ENCODE measurements at places on chromosomes 7 and 10.

GRCh38 chr10:124106241-124106879 is 13.0 kb upstream of the CHST15 start:
- no peak for DNase-seq

- DNase-seq = no peak
Observed at GRCh38 chr7:124893140-124893827, 36.3 kb downstream of the POT1 start.

DNA sequence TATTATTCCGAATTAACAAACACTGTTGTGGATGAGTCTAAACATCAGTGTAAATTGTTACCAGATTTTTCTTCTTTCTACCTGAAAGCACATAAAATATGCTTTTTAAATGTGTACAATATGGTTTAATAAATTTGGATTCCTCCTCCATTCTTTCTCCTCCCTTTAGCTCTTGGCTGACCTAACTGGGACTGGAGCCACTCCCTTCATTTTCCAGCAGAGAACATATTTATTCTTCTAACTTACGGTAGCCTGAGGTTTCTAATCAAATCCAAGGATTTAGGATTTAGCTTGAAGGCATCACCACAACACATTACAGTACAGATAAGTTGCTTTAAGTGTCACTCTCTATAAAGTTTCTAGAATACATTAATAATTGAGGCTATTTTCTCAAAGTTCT is 88.2 kb upstream of the SEMA3C start:
- DNase-seq = no peak

- peak; percentile 14 for DNase-seq
Observed at GRCh38 chr10:15088428-15089261, at the start of gene ACBD7. Gene ACBD7 (minus strand): TSS chr10:15088776. CDS start chr10:15088728, 48 bp downstream.

- peak; percentile 10 for DNase-seq
Observed at GRCh38 chr10:97891497-97892167, 42.0 kb downstream of the GOLGA7B start.

DNA sequence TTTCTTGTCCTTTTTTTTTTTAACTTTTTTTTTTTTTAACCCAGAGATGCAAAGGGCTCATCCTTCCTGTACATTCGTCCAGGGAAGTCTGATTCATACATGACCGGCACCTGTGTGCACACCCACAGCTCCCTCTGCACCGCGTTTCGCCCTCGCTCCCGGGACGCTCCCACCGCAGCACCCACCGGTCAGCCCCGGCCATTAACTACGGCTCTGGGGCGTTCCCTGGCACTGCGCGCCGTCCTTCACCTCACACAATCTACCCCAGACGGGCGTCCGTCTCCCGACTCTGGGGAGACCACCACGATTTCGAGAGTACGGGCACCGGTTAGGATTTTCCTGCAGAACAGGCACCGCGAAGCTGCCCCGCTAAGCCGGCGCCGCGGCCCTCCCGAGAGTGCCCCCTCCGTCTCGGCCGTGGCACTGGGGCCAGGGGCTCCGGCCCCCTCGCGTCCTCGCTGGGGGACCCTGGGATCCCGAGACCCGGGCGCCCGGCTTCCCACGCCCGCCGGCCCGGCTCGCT is 452 bp downstream of the ATE1 start:
- DNase-seq = no peak

DNA sequence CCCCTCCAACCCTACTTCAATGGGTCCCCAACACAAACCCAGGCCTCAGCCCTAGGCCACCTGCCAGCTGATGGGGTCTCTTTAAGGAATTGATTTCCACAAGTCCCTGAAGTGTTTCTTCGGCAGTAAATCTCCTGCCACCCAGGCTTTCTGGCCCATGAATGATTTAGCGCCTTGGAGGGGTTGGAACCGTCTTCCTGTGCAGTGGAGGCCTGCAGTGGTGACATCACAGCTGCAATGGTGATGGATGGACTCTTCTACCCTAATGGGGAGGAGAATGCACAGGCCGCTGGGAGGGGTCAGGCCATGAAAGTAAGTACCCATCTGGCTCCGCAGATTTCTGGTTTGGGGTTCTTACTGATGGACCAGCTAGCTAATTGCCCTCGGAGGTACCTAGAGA is 163.8 kb downstream of the UBE2H start:
- DNase-seq = no peak

- DNase-seq = no peak
Observed at GRCh38 chr7:47714669-47715607, 133.0 kb upstream of the TNS3 start.

GRCh38 chr7:114787556-114787955 is 134.3 kb upstream of the MDFIC start:
- no peak for DNase-seq

DNA sequence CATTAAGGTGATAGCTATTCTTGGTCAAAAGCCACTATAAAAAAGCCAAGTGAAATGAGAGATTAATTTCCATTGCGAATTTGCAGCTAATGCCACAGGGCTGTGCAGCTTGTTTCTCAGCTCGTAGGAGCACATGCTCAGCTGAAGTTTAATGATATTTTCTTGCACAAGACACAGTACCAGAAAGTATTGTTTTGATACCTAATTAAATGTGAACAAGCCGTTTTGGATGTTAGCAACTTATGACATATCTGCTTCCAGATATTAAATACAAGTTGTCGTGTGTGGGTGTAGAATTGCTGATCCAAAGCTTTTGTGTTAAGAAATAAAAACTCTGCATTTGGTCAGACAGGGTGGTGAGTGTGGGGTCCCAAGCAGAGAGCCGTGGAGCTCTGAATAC is 47.2 kb downstream of the ADARB2 start:
- no peak for DNase-seq

GRCh38 chr7:100163006-100163531 is 4.5 kb upstream of the TRAPPC14 start:
- DNase-seq = no peak

DNA sequence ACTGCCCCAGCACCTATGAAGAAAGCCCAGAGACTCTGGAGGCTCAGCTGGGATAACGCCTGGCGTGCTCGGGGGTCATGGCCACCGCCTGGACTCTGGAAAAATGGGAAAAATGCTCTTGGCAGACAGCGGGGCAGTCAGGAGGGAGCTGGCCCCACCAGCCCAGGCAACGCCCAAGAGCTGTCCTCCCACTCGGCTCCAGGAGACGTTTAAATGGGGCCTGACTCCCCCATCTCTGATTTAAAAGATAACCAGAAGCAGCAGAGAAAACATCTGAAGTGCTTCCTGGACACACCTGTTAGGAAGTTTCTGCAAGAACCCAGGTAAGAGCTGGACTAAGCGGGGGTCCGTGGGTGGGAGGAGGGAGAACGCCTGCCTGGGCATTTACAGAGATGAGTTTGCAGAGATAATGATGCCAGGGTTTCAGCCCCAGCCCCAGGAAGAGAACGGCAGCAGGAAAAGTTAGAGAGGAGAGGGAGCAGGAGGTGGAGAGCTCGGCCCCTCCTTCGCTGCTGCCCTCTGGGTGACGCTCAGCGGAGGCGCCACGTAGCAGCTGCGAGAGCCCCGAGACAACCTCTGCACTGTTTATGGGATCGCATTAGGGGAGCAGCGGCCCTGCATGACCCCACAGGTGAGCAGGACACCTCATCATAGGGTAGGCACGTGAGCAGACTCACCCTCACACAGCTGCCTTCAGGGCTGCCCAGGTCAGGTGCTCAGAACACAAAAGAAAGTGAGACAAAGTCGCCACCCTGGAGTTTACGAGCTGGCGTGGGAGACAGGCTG is 83.5 kb upstream of the INSIG1 start:
- DNase-seq = no peak

GRCh38 chr10:26839966-26840627 is 20.7 kb downstream of the ABI1 start:
- DNase-seq = peak; percentile 15

GRCh38 chr7:36749282-36749960 is 25.1 kb upstream of the AOAH start:
- no peak for DNase-seq

DNA sequence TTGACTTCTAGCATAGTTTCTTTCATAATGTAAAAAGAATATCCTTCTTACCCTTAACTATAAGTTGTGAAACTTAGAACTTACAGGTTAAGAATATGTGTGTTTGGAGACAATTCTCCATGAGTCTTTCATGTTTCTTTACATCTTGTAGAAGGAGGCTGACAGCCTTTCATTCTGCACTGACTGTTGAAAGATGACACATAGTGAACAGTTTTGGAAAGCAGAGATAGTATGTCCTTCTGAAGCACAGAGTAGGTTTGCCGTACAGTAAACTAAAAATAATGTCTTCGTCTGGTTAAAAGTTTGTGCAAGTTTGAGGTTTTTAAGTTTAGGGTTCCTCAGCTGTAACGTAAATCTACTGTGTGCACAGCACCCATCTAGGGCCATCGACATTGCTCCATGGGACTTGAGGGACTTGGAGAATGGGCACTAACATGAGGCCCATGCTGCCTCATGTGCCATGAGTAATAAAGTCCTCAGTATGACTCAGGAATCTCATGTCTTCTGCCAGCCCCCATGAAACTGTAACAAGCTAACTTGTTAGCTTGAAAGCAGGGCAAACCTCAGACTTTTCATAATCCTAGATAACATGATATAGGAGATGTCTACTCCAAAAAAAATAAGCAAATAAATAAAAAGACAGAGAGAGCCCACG is 24.5 kb upstream of the ELAPOR2 start:
- DNase-seq = no peak

DNA sequence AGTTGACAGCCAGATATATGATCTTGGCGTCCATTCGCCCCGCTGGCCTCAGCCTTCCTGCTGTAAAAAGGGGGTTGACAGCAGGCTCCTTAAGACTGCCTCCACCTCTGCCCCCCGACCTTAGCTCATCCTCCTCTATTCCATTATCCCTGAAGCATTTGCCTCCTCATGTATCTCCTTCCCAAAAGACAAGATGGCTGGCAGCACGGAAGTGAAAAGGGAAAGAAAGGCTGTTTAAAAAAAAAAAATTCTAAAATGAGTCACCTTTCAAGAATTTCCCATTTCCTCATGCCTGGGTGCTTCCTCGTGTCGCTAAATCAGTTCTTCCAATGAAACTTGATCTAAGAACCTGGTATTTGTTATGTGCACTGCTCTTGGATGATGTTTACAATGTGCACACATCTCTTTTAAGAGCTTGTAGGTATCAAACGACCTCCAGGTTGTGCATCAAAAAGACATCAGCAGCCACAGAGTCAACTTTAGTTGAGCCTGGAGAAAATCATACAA is 1.7 kb downstream of the SCRN1 start:
- DNase-seq = no peak

DNA sequence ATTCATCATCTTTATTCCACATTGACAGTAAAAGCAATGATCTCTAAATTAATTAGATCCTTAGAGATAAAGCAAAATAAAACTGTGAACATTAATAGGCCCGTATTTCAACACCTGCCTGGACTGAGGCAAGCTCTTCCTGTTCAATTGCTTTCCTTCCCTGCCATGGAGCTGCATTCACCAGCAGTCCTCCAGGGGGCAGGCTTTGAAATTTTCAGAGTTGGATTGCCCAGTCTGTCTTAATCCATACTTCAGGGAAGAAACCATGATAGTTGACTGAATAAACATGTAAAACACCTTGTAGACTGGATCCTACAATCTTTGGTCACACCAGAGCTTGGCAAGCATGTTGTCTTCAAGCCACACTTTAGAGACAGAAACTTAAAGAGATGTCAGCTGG is 936.6 kb downstream of the NRG3 start:
- no peak for DNase-seq

DNA sequence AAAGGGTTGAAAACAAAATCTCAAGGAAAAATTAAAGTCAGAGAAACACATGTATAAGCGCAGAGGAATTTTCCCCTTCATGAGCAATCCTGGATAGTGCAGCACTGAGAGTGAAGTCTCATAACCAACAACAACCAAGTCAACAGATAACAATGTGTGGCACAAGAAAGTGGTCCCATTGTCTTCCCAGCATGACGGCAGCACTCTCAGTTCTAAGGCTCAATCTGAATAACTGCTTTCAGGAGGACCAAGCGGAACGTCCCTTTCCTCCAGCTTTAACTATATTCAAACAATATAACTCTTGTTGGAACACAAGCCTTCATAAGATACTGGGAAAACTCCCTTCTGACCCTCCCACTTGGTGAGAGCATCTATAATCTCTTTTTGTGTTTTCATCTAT is 137.9 kb downstream of the RAPGEF5 start:
- DNase-seq = no peak

GRCh38 chr10:98456686-98457482 is 10.1 kb upstream of the HPS1 start:
- DNase-seq = no peak

DNA sequence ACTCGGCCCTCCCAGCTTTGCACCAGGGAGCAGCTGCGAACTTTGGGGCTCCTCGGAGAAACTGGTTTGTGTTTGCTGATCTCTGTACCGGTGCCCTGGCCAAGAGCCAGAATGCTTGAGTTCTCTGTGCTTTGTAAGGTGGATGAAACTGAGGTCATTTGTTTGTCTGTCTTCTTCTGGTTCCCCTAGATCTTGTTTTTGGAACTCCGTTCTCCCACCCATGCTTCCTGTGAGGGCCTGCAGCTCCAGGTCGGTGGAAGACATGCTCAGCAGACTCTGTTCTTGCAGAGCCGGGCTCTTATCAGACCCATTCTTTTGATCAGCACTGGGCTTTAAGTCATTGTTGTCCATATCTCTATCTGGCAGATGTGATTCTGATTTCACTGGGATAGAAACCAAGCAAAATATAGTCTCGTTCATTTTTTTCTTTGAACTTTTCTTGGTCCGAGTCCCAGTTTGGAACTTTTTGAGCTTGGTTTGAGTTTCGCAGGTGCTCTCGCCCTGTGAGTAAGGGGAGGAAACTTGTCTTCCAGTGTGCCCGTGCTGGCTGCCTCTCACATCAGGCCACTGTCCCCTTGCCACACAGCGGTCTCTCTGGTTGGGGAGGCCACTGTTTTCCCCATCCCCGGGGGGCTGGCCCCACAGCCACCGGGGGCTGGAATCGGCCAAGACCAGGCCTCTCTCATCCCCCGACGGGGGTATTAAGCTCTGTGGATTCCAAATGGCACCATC is 31.2 kb downstream of the JCAD start:
- no peak for DNase-seq

GRCh38 chr10:93745408-93746065 is 12.2 kb upstream of the LGI1 start:
- DNase-seq = no peak

DNA sequence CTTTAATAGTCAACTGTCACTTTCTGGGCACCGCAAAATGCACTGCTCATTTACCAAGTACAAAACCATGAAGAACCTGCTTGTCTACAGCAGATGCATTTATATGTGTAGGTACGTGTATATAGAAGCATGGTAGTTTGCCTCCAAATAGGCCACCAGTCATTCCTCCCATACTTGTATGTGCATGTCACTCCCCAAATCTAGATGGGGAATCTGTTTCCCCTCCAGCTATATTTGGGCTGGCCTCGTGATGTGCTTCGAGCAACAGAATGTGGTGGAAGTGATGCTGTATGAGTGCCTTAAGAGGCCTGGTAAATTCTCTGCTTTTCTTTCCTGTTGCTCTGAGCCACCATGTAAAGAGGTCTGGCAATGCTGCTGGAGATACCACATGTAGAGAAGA is 47.1 kb downstream of the PSMC2 start:
- DNase-seq = no peak

GRCh38 chr10:13046851-13047528 is 45.5 kb upstream of the CCDC3 start:
- no peak for DNase-seq

DNA sequence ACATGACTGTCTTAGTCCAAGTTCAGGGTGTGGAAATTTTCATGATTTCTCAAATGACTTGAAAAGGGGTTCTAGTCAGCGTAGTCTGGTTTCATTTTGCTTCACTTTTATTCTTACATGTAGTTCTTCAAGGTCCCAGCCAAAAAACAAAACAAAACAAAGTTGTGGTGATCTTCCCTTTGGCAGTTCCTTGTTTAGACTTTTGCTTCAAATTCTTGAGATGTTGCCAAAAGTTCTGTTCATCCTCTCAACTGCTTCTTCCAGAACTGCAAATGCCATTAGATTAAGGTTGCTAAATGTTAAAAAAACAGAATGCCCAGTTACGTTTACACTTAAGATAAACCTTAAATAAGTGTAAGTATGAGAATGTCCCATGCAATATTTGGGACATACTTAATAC is 370.8 kb upstream of the LRRTM3 start:
- no peak for DNase-seq

Data from NCI-H187 treated with DMSO at 0.1 percent for 48 hours (cell line).